ENCODE measurements at places on chromosomes 13 and 19. TPM values are rescaled to one million over a fixed set of nuclear protein-coding genes. Genes with fewer than 3 reads are reported as not detected.

Gene ALKBH6
- polyA plus RNA-seq: 31.9 TPM

Gene IL4I1
- polyA plus RNA-seq: 0.12 TPM

Gene APLP1
- polyA plus RNA-seq: 4.4 TPM

Gene TNNI3
- 0.22 TPM for polyA plus RNA-seq

Gene LIM2
- not detected for polyA plus RNA-seq

Gene GARIN5B
- polyA plus RNA-seq: not detected

Gene USP12
- 6.1 TPM for polyA plus RNA-seq

Gene ZNF541
- polyA plus RNA-seq: not detected

Gene TRPM4
- 12.6 TPM for polyA plus RNA-seq

Gene CGB2
- not detected for polyA plus RNA-seq

Gene RGS9BP
- polyA plus RNA-seq: 0.05 TPM

Gene METTL21C
- not detected for polyA plus RNA-seq

Gene DHRS12
- 4.0 TPM for polyA plus RNA-seq

Gene NECTIN2
- polyA plus RNA-seq: 48.6 TPM

Gene CD209
- not detected for polyA plus RNA-seq

Gene C19orf38
- 0.07 TPM for polyA plus RNA-seq

Gene CLDN10
- polyA plus RNA-seq: not detected

Gene ZNF653
- 10.1 TPM for polyA plus RNA-seq

Gene ZNF550
- polyA plus RNA-seq: 4.6 TPM

Gene TSHZ3
- polyA plus RNA-seq: 4.1 TPM

Gene LRRC8E
- 6.5 TPM for polyA plus RNA-seq

Gene RYR1
- 0.06 TPM for polyA plus RNA-seq

Gene OLFM4
- polyA plus RNA-seq: not detected

Gene NTF4
- 9.5 TPM for polyA plus RNA-seq

Gene ZNF610
- polyA plus RNA-seq: 0.40 TPM

Gene DAPK3
- polyA plus RNA-seq: 37.3 TPM

Gene NOTCH3
- polyA plus RNA-seq: 7.3 TPM

Gene IL11
- 1.2 TPM for polyA plus RNA-seq

Gene SIGLEC12
- not detected for polyA plus RNA-seq

Gene MIPEP
- 27.0 TPM for polyA plus RNA-seq

Gene ELSPBP1
- polyA plus RNA-seq: not detected
